ENCODE measurements at places on chromosomes 16 and 17.

GRCh38 chr17:79353548-79353947 lies 257.3 kb downstream of the RBFOX3 start:
- no peak overlapping the region for H3K27ac ChIP-seq
- no peak overlapping the region for H3K4me3 ChIP-seq
- no peaks in the 10 kb centered on the region for H3K36me3 ChIP-seq

DNA sequence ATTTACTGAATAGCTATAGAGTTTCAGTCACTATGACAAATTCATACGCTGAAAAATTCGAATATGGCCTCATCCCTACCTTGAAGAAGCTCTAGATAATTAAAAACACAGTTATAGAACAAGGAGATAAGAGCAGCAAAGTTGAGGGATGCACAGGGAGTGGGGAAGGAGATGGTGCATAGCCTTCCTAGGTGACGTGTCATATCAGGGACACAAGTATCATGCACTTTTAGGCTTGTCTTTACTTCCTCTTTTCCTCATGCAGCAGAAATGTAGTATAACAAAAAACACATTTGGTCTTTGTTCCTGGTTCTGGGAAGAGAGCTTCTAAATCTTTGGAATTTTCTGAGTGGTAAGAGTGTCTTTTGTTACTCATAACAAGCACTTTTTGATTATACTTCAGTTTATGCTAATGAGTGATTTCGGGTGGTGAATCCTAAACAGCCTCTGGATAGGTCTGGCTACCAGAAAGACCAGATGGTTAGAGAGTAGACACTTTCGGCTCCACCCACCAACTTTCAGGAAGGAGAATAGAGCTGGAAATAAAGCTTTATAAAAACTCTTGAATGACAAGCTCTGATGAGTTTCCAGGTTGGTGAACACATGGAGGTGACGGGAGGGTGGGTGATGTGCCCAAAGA lies 341.4 kb downstream of the UTP18 start:
- no peaks in the 10 kb centered on the region for H3K27me3 ChIP-seq
- H3K36me3 ChIP-seq, result no peaks in the 10 kb centered on the region
- no peak for DNase-seq
- H3K27ac ChIP-seq, result no peak overlapping the region
- no peak overlapping the region for H3K4me3 ChIP-seq
- H3K4me1 ChIP-seq, result no peaks in the 10 kb centered on the region

- H3K27me3 ChIP-seq, result peaks cover 19% of the 10 kb centered on the region
- no peak overlapping the region for H3K27ac ChIP-seq
- H3K4me1 ChIP-seq, result no peaks in the 10 kb centered on the region
- peak; percentile 76 for DNase-seq
- H3K4me3 ChIP-seq, result no peak overlapping the region
These were observed 113.5 kb upstream of the RPL38 start for GRCh38 chr17:74089869-74090464.

DNA sequence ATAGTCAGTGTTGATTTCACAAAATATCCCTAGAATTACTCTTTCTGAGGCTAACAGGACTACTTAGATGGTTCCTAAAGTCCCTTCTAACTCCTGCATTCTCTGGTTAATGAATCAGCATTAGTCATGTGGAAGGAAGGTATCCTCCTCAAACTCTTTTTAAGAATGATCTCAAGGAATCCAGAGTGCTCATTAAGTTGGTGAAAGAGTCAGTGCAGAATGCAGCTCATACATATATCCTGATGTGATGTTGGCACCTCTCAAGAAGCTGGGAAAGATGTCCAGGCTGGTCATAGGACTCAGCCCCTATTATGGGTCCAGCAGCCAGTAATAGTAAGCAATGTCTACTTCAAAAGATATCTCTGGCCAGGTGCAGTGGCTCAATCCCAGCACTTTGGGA lies 65.5 kb downstream of the PIGL start:
- H3K4me3 ChIP-seq, result no peak overlapping the region
- H3K4me1 ChIP-seq, result peaks cover 34% of the 10 kb centered on the region
- no peaks in the 10 kb centered on the region for H3K27me3 ChIP-seq
- H3K36me3 ChIP-seq, result peaks cover 29% of the 10 kb centered on the region
- no peak overlapping the region for H3K27ac ChIP-seq

DNA sequence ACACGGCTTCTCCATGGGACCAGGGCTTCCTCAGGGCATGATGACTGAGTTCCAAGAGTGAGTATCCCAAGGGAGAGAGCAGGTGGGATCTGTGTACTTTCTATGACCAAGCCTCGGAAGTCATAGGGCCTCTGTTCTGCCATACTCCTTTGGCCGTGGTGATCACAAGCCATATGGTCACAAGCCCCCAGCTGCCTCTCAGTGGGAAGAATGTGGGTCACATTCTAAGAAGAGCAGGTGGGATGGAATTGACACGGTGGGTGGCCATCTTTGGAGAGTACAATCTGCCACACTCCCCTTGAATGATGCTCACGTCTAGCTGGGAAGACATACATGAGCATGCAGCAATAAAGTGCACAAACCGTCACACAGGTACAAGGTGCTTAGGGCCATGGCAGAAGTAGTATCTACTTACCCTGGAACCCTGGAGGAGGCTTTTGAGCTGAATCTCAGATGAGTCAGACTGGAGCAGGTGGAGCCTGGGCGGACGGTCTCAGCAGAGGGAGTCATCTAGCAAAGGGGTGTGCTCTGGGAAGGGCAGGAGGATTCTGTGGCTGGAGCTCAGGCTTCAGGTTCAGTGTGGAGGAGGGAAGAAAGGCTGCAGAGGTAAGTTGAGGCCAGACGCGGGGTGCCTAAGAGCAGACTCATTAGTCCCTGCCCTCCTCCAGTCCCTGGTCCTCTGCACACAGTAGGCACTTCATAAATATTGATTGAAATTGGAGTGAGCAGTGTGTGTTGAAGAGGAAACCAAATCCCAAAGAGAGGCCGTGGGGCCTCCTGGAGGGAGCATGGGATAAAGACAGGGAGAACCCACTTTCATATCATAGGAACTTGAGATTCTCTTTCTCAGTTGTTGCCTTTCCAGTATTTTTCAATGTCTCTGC lies 26.6 kb downstream of the GOSR2 start:
- DNase-seq, result no peak
- no peak overlapping the region for H3K4me3 ChIP-seq
- no peak overlapping the region for H3K27ac ChIP-seq
- no peaks in the 10 kb centered on the region for H3K27me3 ChIP-seq

- no peaks in the 10 kb centered on the region for H3K36me3 ChIP-seq
- no peaks in the 10 kb centered on the region for H3K4me1 ChIP-seq
- H3K27me3 ChIP-seq, result no peaks in the 10 kb centered on the region
- no peak overlapping the region for H3K27ac ChIP-seq
- H3K4me3 ChIP-seq, result no peak overlapping the region
- DNase-seq, result no peak
These were observed 341.7 kb downstream of the C16orf95 start for GRCh38 chr16:86975445-86975844.

DNA sequence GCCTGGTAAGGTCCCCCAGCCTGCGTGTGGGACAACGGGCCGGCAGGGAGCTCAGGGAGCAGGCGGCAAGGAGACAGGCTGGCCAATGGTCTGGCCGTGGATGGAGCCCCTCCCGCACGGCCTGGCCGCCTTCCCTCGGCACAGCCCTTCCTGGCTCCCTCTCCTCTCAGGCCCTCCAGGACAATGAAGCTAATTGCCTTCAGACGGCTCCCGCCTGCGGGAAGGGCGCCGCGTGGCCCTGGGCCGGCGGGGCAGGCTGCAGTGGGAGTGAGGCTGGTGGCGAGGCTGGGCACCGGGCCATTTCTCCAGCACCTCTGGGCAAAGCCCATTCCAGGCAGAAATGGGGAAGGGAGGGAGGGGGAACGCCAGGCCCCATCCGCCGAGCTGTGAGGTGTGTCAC lies 50.9 kb downstream of the ENGASE start:
- H3K27me3 ChIP-seq, result no peaks in the 10 kb centered on the region
- no peak for DNase-seq
- H3K4me1 ChIP-seq, result no peaks in the 10 kb centered on the region
- H3K27ac ChIP-seq, result no peak overlapping the region
- no peak overlapping the region for H3K4me3 ChIP-seq

DNA sequence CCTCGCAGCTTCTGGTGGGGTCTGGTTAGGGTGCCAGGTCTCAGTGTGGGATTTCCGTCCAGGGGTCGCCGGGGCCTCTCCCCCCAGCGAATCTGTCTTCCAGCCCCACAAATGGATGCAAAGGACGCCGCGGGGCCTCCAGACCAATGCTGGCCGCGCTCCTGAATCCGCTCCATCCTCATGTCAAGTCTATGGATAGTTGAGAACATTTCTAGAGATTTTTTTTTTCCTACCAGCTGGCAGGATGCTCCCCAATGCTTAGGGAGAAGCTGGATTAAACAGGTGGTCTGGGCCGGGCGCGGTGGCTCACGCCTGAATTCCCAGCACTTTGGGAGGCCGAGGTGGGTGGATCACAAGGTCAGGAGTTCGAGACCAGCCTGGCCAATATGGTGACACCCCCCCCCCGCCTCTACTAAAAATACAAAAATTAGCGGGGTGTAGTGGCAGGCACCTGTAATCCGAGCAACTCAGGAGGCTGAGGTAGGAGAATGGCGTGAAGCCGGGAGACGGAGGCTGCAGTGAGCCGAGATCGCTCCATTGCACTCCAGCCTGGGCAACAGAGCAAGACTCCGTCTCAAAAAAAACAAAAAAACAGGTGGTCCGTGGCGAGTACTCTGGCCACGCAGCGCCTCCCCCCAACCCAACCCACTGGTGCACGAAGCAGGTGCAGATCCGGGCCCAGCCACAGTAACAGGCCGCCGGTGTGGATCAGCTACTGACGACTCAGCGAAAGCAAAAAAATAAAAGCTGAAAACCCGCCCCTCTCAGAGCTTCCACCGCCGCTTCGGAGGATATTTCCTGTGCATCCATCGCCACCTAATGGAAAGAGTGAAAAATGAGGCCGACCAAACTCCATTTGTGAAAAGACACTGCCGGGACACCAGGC lies 1.1 kb upstream of the NXN start:
- peak overlapping the region; percentile 69 for H3K4me3 ChIP-seq
- peaks cover 27% of the 10 kb centered on the region for H3K27me3 ChIP-seq
- peak overlapping the region; percentile 79 for H3K27ac ChIP-seq
- peaks cover 18% of the 10 kb centered on the region for H3K4me1 ChIP-seq
- H3K36me3 ChIP-seq, result peaks cover 2% of the 10 kb centered on the region

- no peaks in the 10 kb centered on the region for H3K36me3 ChIP-seq
- no peak overlapping the region for H3K4me3 ChIP-seq
- H3K27ac ChIP-seq, result no peak overlapping the region
These were observed 1109.7 kb downstream of the CDH11 start for GRCh38 chr16:64012166-64012565.
